ENCODE measurements at places on chromosomes 4 and X.

GRCh38 chr4:27057662-27058061, 197.0 kb downstream of the STIM2 start:
- DNase-seq: no peak

DNA sequence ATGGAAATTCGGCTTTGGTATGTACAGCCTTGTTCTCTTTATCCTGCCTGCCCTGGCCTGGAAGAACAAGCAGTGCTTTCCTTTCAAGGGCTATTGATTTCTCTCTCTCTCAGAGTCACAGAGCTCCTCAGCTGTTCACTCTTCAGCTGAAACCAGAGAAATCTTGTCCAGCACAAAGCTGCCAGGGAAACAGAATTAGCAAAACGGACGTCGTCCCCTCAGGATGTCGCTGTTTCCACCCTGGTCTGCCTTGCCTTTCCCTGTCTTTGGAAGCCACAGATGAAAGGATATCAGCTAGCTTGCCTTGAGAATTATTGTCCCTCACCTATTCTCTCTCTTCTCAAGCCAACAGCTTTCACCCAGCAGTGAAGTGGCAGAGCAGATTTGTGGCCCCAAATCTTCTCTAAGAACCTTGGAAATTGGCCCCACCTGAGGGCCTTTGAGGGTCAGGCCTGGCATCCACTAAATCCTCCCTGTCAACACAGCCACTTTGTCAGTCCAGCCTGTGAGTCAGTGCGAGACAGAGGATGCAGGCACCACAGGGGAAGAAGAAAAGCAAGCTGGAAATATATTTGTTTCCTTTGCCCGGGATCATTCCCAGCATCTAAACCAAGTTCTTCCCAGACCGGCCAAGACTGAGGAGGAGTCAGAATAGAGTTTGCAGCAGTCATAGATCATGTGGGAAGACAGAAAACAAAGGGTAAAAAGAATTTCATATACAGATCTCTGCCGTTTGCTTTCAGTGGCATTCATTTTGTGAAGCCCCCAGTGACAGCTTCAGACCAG, 63.8 kb upstream of the MTM1 start:
- no peak for DNase-seq

DNA sequence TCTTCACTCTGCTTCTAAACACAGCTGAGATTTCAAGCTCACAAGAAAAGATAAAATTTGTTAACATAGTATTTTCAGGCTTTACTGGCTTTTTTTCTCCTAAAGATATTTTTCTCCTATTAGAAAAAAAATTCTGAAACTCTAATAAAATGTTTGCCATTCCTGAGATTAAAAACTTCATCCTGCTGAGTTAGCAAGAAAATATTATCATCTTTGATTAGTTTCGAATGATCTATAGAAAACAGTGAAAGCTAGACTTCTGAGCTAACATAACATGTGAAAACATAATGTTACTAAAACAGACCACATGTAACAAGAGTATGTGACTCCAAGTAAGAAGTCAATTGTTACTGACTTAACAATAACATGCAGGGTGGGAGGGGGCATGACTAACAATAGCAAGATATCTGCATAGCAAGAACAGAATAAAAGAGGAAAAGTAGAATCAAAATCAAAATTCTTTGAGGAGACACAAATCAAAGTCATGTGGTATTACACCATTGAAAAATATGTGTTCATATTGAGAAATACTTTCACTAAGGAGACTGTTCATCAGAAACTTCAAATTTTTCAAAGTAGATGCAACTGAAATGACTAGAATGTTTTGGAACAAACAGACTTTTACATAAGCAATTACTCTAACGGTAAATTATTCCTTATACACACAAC, 14.5 kb downstream of the TBCK start:
- DNase-seq: no peak

- DNase-seq: no peak
Measured at GRCh38 chr4:37605843-37606565, 80.2 kb downstream of the RELL1 start.

DNA sequence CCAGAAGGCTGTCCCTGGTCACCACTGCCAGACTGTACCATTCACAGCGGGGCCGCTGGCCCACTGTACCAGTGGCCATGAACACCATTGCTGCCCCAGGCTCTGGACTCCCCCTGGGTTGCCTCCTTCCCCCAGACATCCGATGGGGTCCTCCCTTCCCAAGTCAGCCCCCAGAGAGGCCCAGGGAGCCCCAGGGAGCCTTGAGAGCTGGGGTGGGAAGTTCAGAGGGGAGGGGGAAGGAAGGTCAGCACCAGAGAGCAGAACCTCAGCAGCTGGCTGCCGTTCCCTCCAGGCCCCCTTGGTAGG, 441 bp upstream of the ARHGAP4 start:
- DNase-seq: no peak

DNA sequence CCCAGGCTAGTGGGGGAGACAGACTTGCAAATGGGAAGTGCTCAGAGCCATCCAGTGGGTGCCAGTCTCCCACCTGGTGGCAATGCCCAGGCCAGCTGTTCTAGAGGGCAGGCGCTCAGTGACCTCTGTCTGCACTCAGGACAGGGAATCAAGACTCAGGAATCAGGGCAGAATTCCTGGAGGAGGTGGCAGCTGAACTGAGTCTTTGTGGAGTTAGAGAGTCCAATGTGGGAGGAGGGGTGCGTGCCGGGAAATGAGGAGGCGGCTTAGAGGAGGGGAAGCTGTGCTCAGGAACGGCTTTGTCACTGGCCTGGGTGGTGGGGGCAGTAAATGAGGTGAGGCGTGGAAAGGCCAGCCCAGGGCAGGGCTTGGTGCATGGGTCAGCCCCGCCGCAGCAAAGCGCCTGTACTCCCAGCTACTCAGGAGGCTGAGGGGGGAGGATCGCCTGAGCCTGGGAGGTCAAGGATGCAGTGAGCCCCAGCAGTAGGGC, 31.3 kb upstream of the SORCS2 start:
- no peak for DNase-seq

- DNase-seq: no peak
Measured at GRCh38 chrX:17759990-17760389, 22.7 kb downstream of the SCML1 start.

- DNase-seq: peak; percentile 41
Measured at GRCh38 chrX:153400146-153401132, 711 bp downstream of the PNMA6E start.
